ENCODE measurements at places on chromosomes 1 and 21. TPM values are rescaled to one million over a fixed set of nuclear protein-coding genes. Genes with fewer than 3 reads are reported as not detected.

- DNase-seq, result peak; percentile 33
These were observed 9.9 kb downstream of the OTUD3 start for GRCh38 chr1:19892129-19892528.

GRCh38 chr1:244349581-244350001 is 102.1 kb downstream of the ADSS2 start:
- no peak for DNase-seq

GRCh38 chr21:31090376-31090775 is 52.1 kb upstream of the KRTAP19-8 start:
- no peak for DNase-seq

DNA sequence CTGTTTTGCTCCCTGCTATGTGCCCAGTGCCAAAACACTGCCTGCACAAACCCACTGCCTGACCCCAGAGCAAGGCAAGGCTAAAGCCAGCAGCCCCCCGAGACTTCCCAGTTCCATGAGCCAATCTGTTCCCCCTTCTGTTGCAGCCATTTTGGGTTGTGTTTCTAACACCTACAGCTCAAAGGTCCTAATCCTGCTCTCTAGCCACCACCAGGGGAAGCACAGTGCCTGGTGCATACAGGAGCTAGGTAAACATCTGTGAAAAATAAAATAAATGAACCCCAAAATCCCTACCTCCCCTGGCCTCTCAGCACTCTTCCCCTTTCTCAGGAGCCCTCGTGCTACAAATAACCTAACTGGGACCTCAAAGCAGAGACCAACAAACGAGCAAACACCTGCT is 190.2 kb downstream of the MATN1 start:
- no peak for DNase-seq

GRCh38 chr1:59972216-59972927 is 45.8 kb upstream of the CYP2J2 start:
- no peak for DNase-seq

DNA sequence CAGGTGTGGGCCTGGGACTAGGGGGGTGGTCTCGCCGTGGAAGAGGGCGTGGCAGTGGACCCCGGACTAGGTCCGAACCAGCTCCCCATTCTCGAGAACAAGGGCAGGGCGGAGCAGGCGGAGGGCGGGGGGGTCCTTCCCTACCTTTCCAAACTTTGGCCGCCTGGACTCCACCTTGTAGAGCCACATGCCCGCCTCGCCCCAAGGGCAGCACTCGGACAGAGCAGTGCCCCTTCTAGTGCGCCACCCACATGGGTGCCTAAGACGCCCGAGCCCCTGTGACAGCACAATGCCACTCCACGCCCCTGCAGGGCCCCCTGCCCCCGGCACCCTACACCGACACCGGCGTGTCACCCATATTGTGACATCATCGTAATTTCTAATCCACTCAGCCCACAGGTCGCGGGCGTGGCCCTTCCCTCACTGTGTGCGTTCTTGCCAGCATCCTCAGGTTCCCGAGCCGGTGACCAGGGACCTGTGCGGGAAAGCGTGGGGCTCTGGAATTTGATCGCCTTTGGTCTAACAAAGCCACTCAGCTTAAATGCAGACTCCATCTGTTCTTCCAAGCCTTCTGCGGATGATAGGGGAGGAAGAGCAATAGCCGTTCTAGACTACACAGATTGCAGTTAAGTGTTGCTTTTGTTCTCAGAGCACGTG is 553 bp upstream of the STMN1 start:
- no peak for DNase-seq

NEXN gene
- total RNA-seq, result 4.5 TPM

DNA sequence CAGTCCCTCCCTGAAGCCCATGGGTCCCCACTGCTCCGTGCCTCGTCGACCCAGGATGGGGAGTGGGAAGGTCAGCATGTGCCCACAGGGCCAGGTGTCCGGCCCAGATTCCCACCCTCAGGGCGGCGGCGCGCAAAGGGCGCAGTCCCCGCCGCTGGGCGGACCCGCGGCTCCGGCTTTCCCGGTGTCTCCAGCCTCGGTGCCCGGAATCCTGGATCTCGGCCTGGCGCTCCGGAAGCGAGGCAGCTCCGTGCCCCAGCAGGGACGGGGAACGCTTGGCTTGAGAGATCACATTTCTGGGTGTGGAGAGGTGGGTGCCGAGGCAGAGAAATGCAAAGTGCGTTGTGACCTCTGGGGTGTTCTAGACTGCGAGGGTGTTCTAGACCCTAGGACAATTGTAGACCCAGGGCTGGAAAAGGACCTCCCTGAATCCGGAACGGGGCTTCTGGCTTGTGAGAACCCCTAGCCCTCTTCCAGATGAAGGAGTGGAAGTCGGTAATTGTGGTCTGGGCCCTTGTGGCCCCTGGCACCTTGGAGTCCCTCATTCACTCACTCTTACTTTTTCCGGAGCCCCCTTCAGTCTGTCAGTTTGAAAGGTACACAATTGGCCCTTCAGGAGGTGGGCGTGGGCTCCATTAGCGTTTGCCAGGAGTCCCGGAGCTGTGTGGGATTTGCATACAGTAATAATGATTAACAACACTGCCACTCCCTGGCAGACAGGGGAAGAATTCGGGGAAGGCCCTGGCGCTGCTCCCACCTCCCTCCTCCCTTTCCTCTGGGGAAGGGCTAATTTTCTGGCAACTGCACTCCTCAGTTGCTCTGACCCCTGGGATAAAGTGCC is 1.6 kb upstream of the KCND3 start:
- peak; percentile 57 for DNase-seq

All from mammary epithelial cell (primary cell).